ENCODE measurements at places on chromosomes 3 and 15.

- DNase-seq, result no peak
These were observed 60.3 kb downstream of the UBE3A start for GRCh38 chr15:25378501-25378901.

- no peak for DNase-seq
These were observed 63.6 kb upstream of the THBS1 start for GRCh38 chr15:39517122-39517855.

DNA sequence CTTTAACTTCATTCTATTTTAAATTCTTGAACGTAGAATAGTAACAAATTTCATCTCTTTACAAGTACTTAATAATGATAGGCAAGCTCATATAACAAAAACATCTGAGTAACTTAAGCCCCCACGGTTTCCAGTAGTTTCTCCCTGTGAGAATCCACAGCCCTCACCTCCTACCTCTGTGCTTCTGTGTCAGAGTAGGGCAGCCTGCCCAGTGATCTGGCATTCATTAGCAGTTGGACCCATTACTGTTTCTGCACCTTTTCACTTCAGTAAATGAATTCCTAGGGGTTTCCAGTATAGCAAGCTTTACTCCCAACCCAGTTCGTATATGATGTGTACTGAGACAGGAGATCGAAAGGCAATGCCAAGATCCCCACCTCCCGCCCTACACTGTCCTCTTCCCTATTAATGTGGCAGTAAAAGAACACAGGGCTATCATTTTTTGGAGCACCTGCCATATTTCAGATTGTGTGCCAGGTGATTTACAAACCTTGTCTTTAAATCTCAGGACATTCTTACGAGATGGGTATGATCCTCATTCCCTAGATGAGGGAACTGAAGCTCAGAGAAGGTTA is 40.8 kb downstream of the EIF2AK4 start:
- no peak for DNase-seq

DNA sequence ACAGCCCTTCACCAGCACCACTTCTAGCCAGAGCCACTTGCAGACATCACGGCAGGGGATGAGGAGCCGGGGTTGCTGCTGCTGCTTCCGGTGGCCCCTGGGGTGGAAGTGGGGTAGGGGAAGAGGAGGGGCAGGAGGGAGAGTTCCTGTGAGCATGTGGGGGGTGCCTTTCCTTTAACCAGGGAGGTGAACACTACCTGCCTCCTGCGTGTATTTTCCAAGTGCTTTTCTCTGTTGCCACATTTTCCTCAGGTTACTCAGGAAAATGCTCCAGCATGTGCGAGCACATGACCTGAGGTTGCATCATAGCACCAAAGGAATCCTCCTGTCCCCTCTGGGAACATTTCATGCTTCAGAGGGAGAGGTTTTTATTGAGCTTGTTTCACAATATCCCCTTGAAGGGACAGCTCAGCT is 12.2 kb upstream of the SACM1L start:
- no peak for DNase-seq
